ENCODE measurements at places on chromosomes 3 and 15. TPM values are rescaled to one million over a fixed set of nuclear protein-coding genes. Genes with fewer than 3 reads are reported as not detected.

The SLC6A11 gene
- 0.06 TPM for total RNA-seq

The FBXO40 gene
- total RNA-seq: not detected

The ATP2B2 gene
- not detected for total RNA-seq

The PSMD6 gene
- 46.8 TPM for total RNA-seq

The ZNF609 gene
- total RNA-seq: 15.5 TPM

The ADIPOQ gene
- total RNA-seq: 0.88 TPM

The PLA2G4D gene
- not detected for total RNA-seq

The ROBO2 gene
- total RNA-seq: not detected

The FGF12 gene
- 1.3 TPM for total RNA-seq

The BCL2A1 gene
- total RNA-seq: not detected

The LRRC49 gene
- 2.7 TPM for total RNA-seq

The NRG4 gene
- not detected for total RNA-seq

The HRG gene
- total RNA-seq: not detected

The XIRP1 gene
- total RNA-seq: not detected

The PLCB2 gene
- 0.10 TPM for total RNA-seq

The IQCH gene
- total RNA-seq: 1.8 TPM

The DUOXA2 gene
- not detected for total RNA-seq

The GRAMD2A gene
- 0.05 TPM for total RNA-seq

The GPR156 gene
- 0.39 TPM for total RNA-seq

The MME gene
- total RNA-seq: 84.4 TPM

The FSTL1 gene
- total RNA-seq: 767 TPM

The AGTR1 gene
- 20.5 TPM for total RNA-seq

The SLC35A5 gene
- 35.7 TPM for total RNA-seq

The TGM4 gene
- not detected for total RNA-seq

The MCF2L2 gene
- total RNA-seq: 1.1 TPM

The SGO1 gene
- 1.9 TPM for total RNA-seq

The TPRA1 gene
- total RNA-seq: 36.8 TPM

The PCBP4 gene
- 35.4 TPM for total RNA-seq

The EBLN2 gene
- 1.6 TPM for total RNA-seq

The GRM7 gene
- 0.98 TPM for total RNA-seq

The SAMMSON gene
- total RNA-seq: not detected

The CPN2 gene
- not detected for total RNA-seq

The ZDHHC19 gene
- not detected for total RNA-seq

The CDHR4 gene
- not detected for total RNA-seq

The CX3CR1 gene
- not detected for total RNA-seq

The CTXND1 gene
- total RNA-seq: not detected

The CHDH gene
- total RNA-seq: 0.62 TPM

The MED12L gene
- 0.05 TPM for total RNA-seq

The GOLGA8T gene
- total RNA-seq: not detected

The SLC9C1 gene
- total RNA-seq: not detected

The GRAMD1C gene
- total RNA-seq: 1.6 TPM

The LHFPL4 gene
- 0.29 TPM for total RNA-seq

The GPR27 gene
- total RNA-seq: 0.54 TPM

The CHRD gene
- 1.0 TPM for total RNA-seq

The CPNE9 gene
- not detected for total RNA-seq

The PRR20G gene
- not detected for total RNA-seq

The FOXB1 gene
- total RNA-seq: not detected

The CLRN1 gene
- total RNA-seq: not detected

The ZNF660 gene
- total RNA-seq: 0.94 TPM

Measured in cardiac ventricle fibroblast (primary cell).